ENCODE measurements at places on chromosomes 12 and 14.
A peak's percentile ranks its signal among the peaks of the same experiment; 100 is the strongest.

DNA sequence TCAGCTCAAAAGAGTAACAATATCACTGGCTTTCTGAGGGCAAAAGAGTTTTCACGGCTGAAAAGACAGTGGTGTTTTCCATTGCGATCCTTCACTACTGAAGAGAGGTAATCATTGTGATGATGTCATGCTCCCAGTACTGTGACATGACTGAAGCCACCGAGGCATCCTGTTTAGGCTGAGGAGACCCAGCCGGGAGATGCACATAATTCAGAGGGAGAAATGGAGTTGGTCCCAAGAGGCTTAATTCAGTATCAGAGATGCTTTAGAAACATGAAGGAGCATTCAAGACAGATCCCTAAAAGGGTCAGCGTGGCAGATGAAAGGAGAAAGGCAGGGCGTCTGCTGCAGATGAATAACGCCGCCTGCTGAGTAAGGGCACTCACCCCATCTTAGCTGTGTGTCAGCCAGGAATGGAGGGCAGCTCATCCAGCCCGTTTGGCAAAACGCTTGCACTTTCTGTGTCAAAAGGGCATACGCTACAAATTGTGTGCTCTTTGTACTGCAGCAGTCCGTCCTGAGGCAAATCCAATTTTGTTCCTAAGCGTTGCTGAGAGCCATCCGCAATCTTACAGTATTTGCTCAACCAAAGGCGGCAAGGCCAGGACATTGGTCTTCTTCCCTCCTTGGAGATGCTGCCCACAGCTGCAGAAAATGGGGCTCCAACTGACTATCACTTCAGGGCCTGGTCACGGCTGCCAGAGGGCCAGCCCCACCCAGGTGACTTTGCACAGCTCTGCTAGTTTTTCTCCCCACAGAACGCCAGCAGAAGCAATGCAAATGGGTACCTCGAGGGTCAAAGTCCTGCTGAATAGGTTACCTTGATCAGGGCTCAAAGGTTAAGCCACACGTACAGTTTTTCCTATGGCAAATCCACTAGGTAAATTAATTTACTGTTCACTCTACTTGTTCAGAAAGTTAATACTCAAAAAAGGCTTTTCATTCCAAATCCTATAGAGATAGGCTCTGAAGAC is 23.5 kb downstream of the CCDC92 start:
- DNase-seq, result no peak

- no peak for DNase-seq
Measured at GRCh38 chr12:124532331-124532750, 35.1 kb downstream of the NCOR2 start.

DNA sequence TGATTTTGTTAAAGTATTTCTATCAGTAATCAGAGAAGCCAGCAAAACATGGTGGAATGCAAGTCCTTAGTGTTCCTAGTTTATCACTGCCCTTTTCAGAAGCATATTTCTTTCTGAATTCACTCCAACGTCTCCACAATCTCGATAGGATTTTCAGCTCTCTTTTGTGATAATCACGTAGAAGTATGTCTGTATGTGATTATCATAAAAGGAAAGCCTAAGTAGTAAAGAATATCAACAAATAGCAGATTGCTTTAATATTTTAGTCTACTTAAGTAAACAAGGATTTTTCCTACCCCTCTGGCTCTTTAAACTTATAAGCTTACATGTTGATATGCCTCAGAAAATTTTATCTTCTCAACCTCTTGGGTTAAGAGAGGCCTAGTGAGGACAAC is 147.4 kb upstream of the NUDT4 start:
- no peak for DNase-seq

- no peak for DNase-seq
Measured at GRCh38 chr14:76772300-76773187, 11.3 kb downstream of the VASH1 start.

DNA sequence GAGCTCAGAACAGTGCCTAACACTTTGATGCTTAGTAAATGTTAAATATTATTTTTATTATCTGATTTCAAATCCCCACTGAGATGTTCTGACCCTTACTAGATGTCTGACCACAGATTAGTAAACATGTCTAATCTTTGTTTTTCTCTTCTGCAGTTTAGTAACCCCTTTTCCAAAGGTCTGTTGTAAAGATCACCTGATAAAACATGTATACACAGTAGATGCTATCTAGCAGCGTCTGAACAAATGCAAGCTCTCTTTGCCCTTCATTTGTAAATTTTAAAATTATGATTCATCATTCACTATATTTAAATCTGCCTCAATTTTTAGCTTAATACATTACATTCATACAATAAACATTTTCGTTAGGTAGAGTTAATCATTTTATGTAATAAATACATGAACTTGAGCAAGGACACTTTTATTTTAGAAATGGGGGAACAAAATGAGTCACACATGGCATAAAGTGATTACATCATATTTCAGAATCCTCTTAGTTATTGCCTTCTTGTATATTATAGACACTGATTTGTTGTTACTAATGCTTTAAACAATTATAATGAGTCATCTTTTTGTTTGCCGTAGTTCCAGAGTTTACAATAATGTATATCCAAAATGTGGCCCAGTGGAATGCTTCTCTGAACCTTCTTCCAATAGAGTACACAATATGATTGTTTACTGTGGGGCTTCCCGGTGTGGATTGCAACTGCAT is 1.7 kb upstream of the OR4K5 start:
- DNase-seq, result no peak

- no peak for DNase-seq
Measured at GRCh38 chr14:58901826-58902225, 264.1 kb downstream of the DACT1 start.

DNA sequence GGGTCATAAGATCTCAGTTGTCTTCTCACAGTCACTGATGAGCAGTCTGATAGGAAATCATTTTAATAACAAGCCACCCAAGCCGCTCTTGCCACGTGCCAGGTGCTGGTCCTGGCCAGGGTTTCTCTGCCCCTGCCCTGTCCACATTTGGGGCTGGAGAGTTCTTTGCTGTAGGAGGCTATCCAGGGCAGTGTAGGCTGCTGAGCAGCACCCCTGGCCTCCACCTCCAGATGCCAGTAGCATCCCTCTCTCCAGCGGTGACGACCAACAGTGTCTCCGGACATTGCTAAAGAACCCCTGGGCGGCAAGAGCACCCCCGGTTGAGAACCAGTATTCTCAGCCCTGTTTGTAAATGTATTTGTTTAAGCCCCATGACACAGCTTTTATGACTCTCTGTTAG is 243.7 kb downstream of the GLT1D1 start:
- DNase-seq, result no peak

DNA sequence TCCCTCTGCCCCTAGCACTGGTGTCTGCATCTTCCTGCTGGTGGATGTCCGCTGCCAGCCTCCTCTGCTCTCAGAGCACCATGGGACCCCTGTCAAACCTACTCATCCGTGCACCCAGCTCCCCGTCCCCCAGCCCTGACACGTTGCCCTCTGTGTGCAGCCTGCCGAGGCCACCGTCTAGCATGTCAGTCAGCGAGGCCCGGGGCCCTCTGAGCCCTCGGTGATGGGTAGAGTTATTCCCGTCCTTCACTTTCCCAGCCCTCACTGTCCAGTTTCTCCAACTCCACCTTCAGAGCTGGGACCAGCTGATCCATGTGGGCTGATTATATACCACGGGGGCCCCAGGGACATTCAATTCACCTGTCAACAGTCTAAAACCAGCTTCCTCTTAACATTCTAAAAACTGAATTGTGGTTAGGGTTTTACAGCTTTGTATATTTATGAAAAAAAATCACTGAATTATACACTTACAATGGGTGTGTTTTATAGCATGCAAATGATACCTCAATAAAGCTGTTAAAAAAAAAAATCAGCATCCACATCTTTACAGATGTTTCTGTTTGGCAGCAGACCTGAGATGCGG is 61.3 kb downstream of the CCDC88C start:
- no peak for DNase-seq

- DNase-seq, result peak; percentile 31
Measured at GRCh38 chr12:57173089-57173488, 25.7 kb upstream of the LRP1-AS start.

DNA sequence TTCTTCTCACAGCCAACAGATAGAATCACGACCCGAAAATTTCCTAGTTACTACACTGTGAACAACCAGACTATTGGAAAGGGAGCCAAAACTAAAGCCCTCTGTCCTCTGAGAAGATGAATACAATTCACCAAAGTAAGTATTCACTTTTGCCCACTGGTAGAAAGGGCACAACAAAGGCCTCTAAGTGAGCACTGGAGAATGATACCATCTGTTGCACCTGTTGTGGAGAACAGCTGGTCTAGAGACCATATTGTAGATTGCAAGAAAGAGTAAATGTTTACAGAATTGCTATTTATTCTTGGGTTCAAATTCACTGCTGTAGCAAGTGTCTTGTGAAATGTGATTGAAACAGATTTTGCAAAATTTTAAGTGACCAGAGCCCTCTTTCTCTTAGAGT is 46.9 kb upstream of the ANO6 start:
- no peak for DNase-seq

DNA sequence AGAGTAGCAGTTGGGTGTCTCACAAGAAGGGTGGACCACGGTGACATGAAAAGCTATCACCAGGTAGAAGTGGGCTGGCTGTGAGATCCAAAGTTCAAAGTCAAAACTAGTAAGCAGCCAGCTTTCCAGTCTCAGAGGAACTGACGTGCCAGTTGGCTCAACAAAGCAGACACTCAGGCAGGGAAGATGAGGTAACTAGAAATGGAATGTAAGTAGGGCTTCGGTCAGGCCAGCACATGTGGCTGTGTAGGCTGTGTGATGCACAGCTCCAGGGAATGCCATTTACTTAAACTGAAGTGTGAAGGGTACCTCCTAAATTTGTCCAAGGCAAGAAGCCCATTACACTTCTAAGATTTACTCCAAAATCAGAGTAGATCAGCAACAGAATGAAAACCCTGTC is 43.6 kb downstream of the PTPRR start:
- DNase-seq, result no peak

DNA sequence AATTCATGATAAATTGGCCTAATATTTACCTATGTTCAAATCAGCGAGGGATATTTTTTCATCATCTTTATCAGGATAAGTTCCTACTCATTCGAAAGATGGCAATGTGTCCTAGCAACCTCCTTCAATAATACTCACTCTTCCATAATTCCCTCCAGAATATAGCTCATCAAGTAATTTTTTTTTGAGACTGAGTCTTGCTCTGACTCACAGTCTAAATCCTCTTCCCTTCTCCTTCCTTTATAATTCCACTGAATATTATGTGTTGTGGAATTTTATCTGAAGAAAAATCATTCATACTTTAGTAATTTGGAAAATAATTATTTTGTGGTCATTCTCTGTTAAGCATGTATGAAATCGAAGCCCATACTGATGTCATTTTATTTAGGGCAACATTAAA is 663.8 kb downstream of the FLRT2 start:
- no peak for DNase-seq

GRCh38 chr12:58761308-58761707 is 159.0 kb downstream of the LRIG3 start:
- DNase-seq, result no peak

- no peak for DNase-seq
Measured at GRCh38 chr12:82124711-82125380, 233.3 kb downstream of the CCDC59 start.
